ENCODE measurements at places on chromosomes 11 and 22.

GRCh38 chr11:10261821-10262220 lies 32.2 kb downstream of the SBF2 start:
- no peak for DNase-seq

DNA sequence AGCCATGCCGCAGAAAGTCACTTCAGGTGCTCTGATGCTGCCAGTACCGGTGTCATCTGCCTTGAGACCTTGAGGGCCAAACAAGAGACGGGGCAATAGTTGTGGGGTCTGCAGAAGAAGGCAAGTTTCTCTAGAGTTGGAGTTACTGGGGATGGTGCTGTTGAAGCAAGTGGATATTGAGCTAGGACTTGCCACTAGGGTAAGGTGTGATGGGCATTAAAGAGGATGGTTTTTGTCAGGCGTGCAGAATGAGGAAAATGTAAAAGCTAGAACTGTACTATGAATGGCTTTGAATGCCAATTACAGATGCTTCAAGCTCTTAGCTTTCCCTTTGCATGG lies 61.6 kb downstream of the TNRC6B start:
- no peak for DNase-seq

GRCh38 chr11:113204280-113204679 lies 110.1 kb upstream of the TTC12 start:
- no peak for DNase-seq

- no peak for DNase-seq
Measured at GRCh38 chr22:47201186-47201995, 438.9 kb downstream of the TBC1D22A start.

DNA sequence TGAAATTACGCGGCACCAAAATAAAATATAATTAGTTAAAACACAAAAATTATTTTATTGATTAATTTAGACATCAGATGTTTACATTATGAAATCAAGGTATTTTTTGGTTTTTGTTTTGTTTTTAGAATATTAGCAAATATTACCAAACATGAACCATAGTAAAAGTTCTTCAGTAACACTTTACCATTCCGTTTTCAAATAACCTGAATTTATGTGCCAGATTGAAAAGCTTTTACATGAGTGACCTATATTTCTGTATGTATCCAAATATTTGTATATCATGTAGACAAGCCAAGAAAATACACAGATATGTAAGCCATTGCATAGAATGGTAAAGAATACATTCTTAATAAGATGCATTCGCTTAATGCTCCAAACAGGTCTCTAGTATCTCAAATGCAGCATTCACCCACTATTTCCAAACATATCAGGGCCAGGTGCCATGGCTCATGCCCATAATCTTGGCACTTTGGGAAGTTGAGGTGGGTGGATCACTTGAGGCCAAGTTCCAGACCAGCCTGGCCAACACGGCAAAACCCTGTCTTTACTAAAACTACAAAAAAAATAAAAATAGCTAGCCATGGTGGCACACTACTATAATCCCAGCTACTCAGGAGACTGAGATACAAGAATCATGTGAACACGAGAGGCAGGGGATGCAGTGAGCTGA lies 102.4 kb upstream of the SERPIND1 start:
- DNase-seq, result no peak

GRCh38 chr11:107140983-107141382 lies 122.7 kb upstream of the GUCY1A2 start:
- DNase-seq, result no peak

GRCh38 chr22:47325249-47325648 lies 562.8 kb downstream of the TBC1D22A start:
- no peak for DNase-seq

DNA sequence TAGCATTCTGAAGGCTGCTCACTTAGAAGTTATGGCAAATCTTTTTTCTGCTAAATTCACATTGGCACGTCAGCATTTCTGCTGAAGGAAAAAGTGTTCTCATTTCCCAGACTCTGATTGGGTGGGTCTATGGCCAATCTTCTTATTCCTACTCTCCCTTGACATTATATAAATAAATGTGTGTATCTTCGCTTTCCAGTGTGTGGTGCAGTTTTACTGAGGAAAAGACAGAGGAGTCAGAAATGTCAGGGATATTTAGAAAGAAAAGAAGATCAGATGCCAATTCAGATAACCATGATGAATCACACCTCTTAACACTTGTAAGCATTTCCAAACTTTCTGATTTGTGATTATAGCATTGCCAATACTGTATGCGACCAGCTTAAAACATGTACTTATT lies 3.2 kb upstream of the BDNF start:
- DNase-seq, result no peak

GRCh38 chr11:127631974-127632373 lies 631.4 kb upstream of the KIRREL3 start:
- DNase-seq, result no peak

DNA sequence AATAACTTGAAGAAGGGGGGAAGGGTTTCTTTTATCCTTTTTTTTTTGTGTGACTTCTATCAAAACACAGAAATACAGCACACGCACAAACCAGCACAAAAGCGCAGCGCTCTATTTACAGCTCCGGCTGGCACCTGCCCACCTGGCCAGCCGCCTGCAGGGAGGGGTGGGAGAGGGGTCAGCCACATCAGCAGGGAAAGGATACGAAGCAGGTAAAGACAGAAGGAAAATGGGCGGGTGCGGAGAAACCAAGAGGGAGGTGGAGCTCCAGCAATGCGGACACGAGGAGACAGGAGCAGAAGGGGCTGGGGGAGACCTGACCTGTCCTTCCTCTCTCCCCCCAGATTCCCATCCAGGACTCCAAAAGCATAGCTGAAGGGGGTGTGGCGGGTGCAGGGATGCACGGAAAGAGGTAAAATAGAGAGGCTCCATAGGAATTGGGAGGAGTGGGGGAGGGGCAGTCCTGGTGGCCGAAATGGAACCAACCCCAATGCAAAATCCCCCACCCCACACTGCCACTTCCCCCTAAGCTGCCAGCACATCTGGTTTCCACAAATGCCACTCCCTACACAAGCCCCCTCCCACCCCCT lies 14.1 kb downstream of the CXCR5 start:
- DNase-seq, result no peak

DNA sequence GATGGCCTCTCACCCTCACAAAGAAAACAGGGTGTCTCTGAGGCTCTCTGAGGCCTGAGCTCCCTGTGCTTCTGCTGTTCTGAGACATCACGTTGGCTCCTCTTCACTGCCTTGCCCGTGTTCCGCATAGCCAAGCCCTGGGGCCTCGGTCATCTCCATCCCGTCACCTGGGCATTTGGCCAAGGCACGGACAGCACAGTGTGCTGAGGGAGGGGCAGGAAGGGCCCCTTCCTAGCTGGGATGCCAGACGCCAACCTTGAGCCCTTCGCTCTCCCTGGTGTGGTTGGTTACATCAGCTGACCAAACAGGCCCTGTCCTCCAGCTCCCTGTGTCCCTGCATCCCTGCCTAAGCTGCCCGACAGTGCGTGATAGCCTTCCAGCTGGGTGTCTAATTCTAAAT lies 25.9 kb downstream of the MOV10L1 start:
- DNase-seq, result peak; percentile 93

DNA sequence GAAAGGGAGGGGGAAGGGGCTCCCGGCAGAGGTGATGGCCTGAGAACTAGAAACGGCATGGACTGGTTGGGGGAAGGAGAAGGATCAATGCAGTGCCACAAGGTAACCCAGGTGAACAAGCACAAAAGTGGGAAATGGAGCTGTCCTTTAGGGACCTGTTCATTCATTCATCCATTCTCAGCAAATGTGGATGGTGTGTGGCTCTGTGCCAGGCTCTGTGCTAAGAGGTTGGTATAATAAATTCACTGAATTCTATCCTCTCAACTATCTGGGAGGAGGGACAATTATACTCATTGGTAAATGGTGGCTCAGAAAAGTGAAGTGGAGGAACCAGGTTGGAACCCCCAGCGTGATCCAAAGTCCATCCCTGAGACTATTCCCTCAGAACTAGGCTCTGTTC lies 18.6 kb upstream of the ARAP1 start:
- no peak for DNase-seq

- DNase-seq, result no peak
Measured at GRCh38 chr22:20433686-20434241, 3.9 kb downstream of the SCARF2 start.

GRCh38 chr11:115439385-115439784 lies 64.8 kb downstream of the CADM1 start:
- no peak for DNase-seq

GRCh38 chr22:24060375-24060788 lies 49.3 kb downstream of the CABIN1 start:
- DNase-seq, result peak; percentile 47

- DNase-seq, result no peak
Measured at GRCh38 chr22:42310291-42311015, 40.0 kb upstream of the TCF20 start.

- no peak for DNase-seq
Measured at GRCh38 chr11:92199991-92200390, 24.6 kb upstream of the FAT3 start.

- DNase-seq, result no peak
Measured at GRCh38 chr11:73239571-73240189, 21.6 kb downstream of the P2RY2 start.

DNA sequence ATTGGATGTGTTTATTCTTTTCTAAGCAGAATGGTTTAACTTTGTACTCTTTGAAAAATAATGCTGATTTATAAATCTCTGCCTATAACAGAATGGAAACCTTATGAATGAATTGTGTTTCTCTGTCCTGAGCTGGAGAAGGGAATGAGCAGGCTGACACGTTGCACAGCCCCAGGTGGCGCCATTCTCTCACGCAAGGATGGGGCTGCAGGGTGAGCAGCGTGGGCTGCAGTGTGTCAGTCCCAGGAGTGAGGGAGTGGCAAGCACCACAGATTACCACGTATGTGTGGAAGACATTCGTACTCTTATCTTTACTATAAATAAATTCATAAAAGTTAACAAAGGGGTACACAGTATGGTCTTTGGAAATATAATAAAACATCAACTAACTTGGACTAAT lies 33.4 kb downstream of the FDX1 start:
- peak; percentile 52 for DNase-seq

DNA sequence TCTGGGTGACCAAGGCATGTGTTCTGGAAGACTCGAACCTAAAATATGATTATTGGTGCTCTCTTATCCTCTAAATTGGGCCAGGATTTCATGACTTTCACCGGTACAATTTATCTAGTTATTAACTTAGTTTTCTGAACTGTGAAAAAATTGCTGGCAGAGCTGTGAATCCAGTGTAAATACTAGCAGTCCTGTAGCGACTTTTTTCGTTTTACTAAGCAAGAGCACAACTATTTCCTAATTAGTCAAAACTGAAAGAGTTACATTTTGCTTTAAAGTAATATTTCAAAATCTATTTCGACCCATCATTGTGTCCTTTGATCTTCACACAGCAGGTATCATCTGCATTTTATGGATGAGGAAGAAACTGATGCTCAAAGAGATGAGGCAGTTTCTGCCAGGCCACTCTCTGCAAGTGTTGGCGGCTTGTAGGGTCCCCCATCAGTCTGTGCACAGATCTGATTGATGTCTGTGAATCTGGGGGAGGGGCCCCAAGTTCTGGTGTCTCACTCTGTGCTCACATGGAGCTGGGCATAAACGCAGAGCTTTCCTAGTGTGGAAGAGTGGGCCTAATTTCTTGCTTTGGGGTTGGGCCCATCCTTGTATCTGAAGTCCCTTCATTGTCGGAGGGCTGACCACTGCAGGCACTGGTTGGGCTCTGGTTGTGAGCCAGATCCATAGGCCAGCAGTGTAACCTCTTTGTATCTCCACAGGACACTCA lies 1.4 kb upstream of the TRMT2A start:
- no peak for DNase-seq

DNA sequence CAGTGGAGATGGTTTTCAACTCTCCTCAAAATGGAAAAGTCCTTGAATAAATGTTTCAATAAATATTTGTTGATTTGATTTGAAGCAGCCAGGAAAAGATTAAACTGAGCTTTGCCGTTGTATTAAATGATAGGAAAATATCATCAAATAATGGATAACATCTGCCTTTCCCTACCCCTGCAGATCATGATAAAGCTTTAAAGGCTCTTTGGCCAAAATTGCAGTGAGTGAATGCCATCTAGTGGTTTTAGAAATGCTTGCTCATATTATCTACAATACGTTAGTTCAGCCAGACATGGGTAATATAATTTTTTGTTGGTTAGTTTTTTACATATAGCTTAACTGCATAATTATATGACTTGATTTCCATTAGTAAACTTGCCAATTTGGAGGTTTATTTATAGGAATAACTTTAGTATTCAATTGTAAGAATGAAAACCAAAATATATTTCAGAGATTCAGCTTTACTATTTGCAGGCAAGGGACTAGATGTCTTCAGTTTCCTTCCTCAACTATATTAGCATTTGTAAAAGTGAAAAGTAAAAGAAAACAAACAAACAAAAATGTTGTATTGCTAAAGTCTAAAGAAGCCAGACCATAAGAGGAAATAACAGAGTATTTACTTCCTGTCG lies 159.2 kb downstream of the MSANTD4 start:
- DNase-seq, result peak; percentile 44

GRCh38 chr11:77876045-77876444 lies 55.1 kb downstream of the AAMDC start:
- no peak for DNase-seq

GRCh38 chr11:110712659-110713448 lies 617 bp upstream of the ARHGAP20 start:
- DNase-seq, result no peak

DNA sequence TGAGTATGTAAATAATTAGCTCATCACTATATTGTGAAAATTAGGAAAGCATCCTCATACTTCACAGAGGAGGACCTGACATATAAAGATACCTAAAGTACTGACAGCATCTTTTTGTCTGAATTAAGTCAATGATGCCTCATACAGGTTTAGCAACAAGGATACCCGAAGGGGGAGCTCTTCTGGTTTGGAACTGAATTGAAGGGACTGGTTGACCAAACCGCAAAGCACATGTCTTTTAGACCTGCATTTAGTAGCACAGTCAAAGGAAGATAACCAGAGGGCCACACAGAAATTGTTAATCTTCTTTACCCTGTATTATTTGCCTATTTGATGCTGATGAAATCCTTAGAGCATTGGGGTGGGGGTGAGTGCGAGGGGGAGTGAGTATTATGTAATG lies 12.9 kb upstream of the WT1 start:
- DNase-seq, result no peak

DNA sequence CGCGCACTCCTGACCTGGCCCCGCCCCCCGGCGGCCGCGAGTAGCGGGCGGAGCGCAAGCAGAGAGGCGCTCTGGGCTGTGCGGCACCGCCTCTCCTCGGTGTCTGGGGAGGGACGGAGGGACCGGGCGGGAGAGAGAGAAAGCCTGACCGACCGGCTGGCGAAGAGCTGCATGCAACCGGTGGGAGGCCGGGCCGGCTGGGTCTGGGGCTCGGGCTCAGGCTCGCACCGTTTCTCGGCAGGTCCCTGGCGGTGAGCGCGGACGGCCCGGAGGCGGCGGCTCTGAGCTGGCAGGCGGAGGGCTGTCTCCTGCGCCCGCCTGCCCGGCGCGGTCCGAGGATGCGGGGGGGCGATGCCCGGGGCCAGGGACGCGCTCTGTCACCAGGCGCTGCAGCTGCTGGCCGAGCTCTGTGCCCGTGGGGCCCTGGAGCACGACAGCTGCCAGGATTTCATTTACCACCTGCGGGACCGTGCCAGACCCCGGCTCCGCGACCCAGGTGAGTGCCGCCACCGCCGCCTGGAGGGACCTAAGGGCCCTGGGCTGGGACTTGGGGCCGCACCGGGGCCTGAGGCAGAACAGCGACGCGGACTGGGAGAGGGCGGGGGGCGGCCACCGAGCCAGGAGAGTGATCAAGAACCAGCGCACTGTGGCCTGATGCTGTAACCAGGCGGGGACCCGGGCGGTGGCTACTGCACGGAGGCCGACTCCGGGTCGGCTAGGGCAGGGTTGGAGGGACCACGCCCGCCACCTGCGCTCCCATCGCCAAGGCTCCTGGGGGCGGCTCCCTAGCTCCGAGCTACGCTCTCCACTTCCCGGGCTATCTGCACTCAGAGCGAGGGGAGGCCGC lies at the start of gene SYT9:
Gene SYT9, plus strand, starts transcription at position 69 of the 847 bp plus-strand sequence. Its CDS starts 283 bp downstream, at position 352.
- DNase-seq, result no peak

Measured in SHP77 (cell line).